Left lung (tissue), 14 donors: ENCODE measurements at places on chromosomes 3 and 15. TPM values are rescaled to one million over a fixed set of nuclear protein-coding genes. Genes with fewer than 3 reads are reported as not detected.

The IMPG2 gene
- 0.26 TPM for total RNA-seq

The BUB1B gene
- total RNA-seq, result 8.6 TPM

GRCh38 chr3:38015485-38015884, 14.0 kb downstream of the PLCD1 start:
- no peaks in the 10 kb centered on the region for H3K4me1 ChIP-seq
- H3K27ac ChIP-seq, result no peak overlapping the region
- H3K36me3 ChIP-seq, result no peaks in the 10 kb centered on the region
- no peaks in the 10 kb centered on the region for H3K27me3 ChIP-seq

DNA sequence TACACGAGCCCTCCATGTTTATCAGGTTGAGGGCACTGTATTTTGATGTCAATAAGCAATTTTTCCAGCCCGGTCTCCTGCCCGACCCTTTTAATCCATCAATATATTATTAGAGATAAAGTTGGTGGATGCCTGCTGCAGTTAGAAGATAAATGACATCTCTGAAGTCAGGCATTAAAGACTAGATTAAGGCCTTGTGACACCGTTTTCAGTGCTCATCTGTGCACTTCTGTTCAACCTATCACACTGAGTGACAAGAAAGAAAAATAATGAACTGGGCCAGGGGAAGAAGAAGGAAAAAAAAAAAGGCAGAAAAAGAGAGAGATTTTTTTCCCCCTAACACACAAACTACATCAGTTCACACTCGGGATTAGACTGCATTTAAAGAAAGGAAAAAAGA, 371.8 kb downstream of the IL20RB start:
- no peaks in the 10 kb centered on the region for H3K36me3 ChIP-seq
- H3K4me1 ChIP-seq, result no peaks in the 10 kb centered on the region
- H3K27me3 ChIP-seq, result no peaks in the 10 kb centered on the region

- no peaks in the 10 kb centered on the region for H3K27me3 ChIP-seq
- H3K4me3 ChIP-seq, result no peak overlapping the region
- DNase-seq, result no peak
Measured at GRCh38 chr15:74213858-74214284, 11.3 kb upstream of the STRA6 start.
